Right renal cortex interstitium (tissue), 3 donors: ENCODE measurements at places on chromosomes 2 and 18. TPM values are rescaled to one million over a fixed set of nuclear protein-coding genes. Genes with fewer than 3 reads are reported as not detected.

The NGEF gene
- 2.3 TPM for polyA plus RNA-seq

- DNase-seq: no peak
These were observed 245.4 kb downstream of the PTPRM start for GRCh38 chr18:7812431-7813063.

The PKDCC gene
- 341 TPM for polyA plus RNA-seq

GRCh38 chr2:236246711-236247246, 17.4 kb downstream of the ASB18 start:
- no peak for DNase-seq

- DNase-seq: no peak
These were observed 20.9 kb upstream of the PPP1CB start for GRCh38 chr2:28730641-28731146.

DNA sequence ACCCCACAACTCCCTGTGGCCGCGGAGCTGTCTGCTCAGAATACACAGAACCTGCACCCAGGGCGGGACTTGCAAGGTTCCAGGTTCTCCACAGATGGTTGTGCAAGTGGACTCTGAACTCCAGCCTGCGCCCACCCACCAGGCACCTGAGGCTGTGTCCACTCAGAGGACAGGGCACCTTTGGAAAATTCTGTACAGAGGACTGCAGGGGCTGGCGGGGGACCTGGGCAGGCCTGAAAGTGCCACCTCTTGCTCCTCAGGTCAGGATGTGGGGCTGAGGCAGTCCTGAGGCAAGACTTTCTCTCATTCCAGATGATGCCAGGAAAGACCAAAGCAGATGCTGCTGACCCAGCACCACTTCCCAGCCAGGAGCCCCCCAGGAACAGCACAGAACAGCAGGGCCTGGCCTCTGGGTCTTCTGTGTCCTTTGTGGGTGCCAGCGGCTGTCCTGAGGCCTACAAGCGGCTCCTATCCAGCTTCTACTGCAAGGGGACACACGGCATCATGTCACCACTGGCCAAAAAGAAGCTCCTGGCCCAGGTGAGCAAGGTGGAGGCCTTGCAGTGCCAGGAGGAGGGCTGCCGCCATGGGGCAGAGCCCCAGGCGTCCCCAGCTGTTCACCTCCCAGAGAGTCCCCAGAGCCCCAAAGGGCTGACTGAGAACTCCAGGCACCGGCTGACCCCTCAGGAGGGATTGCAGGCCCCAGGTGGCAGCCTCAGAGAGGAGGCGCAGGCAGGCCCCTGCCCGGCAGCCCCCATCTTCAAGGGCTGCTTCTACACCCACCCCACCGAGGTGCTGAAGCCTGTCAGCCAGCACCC, 14.4 kb downstream of the ARID5A start:
- no peak for DNase-seq

The CRYGD gene
- not detected for polyA plus RNA-seq

DNA sequence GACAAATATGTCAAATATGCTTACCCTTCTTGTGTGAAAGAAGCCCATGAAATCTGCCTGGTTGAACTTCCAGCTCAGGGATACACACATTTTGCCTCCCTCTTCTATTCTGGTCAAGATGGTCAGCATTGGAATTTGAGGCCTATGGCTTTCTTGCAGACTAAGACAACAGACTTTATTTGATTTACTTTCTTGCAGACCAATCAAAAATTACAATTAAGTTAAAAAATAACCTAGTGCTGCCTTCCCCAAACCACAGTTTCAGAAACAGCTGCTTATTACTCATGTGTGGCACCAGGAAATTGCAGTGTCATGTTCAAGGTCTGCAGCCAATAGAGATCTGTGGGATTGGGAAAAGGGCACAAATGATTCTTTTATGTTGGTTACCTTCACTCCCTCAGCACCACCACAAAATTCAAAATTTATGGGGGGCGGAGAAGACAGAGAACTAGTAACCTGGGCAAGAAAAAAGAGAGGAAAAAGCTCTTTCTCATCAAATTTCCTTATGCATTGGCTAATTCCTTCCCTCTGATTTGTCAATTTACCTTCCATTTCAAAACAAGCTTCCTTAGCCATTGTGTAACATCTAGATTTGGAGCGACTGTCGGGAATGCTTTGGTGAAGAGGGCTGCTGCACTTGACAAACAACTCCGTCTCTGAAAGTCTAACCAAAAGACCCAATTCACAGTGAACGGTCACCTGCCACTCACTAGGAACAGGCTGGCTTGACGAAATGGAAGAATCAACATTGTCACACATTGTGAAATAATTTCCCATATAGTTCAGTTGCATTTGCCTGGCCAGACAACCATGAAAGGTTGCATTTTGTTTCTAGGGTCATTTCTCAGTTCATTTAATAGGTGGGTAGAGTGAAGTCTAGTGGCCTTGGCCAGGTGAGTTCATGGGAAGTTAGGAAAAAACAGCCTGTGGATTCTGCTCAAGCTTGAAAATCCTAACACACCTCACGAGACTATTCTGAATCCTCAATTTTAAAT, 100.4 kb upstream of the FZD5 start:
- no peak for DNase-seq

- no peak for DNase-seq
These were observed 37.7 kb downstream of the LHCGR start for GRCh38 chr2:48717846-48718245.

GRCh38 chr18:78793313-78794070, 186.1 kb upstream of the SALL3 start:
- no peak for DNase-seq

GRCh38 chr2:149313512-149313972, 16.8 kb upstream of the LYPD6 start:
- peak; percentile 53 for DNase-seq

The DTNB gene
- polyA plus RNA-seq: 20.4 TPM

The COL5A2 gene
- 147 TPM for polyA plus RNA-seq

DNA sequence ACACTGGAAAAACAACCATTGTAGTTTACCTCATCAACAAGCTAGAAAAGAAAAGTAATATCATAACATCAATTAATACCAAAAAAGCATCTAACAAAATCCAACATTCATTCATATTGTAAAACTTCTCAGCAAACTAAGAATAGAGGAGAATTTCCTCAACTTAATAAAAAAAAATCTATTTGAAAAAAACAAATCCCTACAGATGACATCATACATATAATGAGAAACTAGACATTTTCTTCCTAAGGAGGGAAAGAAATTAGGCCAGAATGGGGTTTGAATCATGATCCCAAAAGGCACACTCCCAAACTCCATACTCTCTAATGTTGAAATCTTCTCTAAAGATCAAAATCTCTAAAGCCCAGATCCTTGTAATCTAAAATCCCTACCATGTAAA, 460.0 kb downstream of the IRS1 start:
- no peak for DNase-seq

DNA sequence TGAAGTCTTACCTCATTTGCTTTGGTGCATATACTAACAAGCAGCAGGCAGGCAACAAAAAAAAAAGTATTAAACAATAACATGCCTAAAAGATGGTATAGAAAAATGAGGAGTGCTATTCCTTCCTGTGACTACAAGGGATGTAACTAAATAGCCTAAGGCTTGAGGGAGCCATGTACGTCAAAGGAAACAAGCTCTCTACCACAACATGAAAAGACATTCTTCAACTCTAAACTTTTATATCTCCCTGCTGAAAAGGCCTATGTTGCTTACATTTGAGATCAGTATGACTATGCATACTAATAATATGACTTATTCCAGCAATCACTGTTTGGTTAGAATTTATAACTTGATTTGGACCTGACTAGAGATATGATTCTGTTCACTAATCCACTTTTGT, 347.9 kb downstream of the ADCYAP1 start:
- no peak for DNase-seq

The TUBA4B gene
- 1.3 TPM for polyA plus RNA-seq

DNA sequence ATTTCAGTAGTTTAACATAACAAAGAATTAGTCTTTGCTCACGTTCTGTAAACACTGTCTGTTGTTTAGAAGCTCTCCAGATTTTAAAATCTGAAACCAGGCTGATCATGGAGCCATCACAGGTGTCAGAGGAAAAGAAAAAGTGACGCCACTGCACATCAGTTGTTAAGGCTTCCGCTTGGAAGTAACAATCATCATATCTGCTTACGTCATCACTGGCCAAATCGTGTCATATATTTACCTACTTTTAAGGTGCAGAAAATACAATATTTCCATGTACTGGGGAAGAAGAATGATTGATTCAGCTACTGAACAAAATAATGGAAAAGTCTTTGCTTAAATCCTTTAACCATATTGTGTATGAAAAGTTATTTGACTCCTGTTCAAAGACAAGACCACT, 382.6 kb upstream of the MC4R start:
- DNase-seq: no peak

The CHPF gene
- polyA plus RNA-seq: 23.6 TPM

DNA sequence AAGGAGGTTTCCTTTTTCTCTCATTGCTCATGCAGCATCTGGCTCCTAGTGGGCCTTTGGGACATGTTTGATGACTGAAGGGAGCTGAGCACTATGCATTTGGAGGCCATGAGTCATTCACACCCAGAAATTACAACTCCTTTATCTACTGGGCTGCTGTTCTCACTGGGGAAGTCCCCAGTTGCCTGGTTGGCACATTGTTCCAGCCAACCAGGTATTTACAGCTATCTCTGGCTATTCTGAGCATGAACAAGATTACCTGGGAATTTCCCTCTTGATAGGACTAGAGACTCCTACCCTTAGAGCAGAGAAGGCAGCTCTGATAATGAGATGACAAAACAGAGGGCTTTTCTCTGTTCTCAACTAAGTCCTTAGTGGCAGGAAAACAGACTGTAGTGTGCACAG, 206.5 kb downstream of the SETBP1 start:
- no peak for DNase-seq
